ENCODE measurements at places on chromosomes 16 and 17. TPM values are rescaled to one million over a fixed set of nuclear protein-coding genes. Genes with fewer than 3 reads are reported as not detected.

DNA sequence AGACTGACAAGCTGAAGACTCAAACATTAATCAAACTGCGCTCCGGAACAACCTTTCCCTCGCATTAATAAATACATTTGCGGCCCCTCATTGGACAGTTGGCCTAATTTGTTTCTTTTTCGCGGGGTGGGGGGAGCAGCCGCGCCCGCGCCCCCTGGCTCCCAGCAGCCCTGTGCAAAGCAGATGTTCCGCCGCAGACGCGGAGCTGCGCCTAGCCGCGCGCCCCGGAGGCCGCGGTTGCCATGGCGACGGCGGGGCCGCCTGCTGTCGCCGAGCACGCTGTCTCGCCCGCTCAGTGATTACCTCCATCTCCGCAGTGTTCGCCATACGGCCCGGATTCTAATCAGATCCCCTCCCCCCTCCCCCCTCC lies 25.5 kb downstream of the COPZ2 start:
- peak; percentile 81 for DNase-seq

DNA sequence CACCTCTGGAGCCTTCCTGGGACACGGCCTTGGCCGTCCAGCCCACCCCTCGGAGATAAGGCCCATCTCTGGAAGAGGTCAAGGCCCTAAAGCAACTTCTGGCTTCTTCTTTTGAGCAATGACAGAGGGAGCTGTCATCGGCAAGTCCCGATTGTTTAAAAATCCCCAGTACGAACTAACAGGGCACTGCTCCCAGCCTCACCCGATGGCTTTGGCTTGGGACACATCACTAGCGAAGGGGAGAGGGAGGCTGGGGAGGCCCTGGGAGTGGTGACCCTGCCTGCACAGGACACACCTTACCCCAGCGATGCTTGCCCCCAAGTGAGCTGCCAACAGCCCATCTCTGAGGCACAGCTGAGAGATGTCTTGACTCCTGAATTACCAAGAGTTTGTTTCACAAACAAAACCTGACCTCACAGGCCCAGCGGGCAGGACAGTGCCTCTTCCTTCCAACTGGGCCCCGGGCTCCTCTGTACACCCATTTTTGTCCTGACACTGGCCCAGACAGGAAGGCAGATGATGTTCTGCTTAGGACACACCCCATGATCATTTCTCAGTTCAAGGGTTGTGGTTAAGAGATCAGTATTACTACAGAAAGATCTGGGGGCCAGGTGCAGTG lies 4.8 kb downstream of the SYNGR2 start:
- DNase-seq, result no peak

CPHXL2 gene
- not detected for polyA plus RNA-seq

RGS9 gene
- polyA plus RNA-seq, result 5.0 TPM

KRTAP3-1 gene
- polyA plus RNA-seq, result not detected

AIPL1 gene
- polyA plus RNA-seq, result not detected

DNA sequence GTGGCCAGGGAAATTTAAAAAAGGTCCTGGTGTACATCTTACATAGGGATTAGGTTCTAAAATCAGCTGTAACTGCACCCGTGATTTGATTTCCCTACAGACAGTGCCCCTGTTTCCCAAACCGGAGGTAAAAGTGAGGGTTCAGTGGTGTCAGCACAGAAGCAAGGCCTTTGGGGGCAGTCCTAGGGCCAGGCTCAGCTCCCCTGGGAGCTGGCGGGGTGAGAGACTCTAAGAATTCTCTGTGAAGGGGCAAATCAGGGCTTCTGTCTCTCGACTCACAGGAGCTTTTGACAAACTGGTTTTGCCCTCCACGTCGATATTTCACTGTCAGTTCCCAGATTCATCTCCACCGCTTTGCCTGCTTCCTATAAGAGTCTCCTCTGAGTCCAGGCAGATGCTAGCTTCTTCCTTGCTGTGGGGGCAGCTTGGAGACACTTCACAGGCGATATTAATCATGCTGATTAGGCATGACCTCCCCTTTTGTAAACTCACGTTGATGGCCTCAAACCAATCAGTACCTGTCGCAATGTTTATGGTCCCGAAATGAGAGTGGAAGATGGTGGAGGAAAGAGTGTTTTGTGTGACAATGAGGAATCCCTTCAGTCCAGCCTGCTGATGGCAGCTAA lies 234.2 kb upstream of the TOX3 start:
- no peak for DNase-seq

- DNase-seq, result no peak
These were observed 31.4 kb downstream of the CAPNS2 start for GRCh38 chr16:55597928-55598327.

GRCh38 chr16:11219178-11219577 lies 36.8 kb downstream of the SOCS1 start:
- DNase-seq, result no peak

SULT1A3 gene
- polyA plus RNA-seq, result 2.8 TPM

DNA sequence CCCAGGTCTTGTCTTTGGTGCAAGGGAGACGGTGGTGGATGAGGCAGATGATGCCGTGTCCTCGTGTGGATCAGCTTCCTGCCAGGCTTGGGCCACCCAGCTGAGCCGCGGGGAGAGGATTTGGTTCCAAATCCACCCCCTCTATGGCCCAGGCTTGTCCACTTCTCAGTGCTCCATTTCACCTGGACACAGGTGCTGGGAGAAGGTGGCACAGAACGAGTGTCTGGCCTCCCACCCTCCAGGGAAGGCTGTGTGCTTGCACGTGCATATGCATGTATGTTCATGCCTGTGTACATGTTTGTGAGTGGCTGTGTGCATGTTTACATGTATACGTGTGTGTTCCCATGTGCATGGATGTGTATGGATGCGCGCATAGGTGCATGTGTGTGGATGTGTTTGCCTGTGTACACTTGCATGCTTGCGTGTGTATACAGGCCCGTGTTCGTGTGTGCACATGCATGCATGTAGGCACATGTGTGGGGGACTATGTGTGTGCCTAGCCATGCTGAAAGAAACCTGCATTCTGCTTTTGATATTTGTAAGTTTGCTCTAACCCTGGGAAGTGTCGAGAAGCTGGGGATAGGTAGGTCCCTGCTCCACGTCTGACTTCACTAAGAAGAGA lies 196.3 kb downstream of the IRF8 start:
- no peak for DNase-seq

TMC8 gene
- 3.2 TPM for polyA plus RNA-seq

- DNase-seq, result no peak
These were observed 34.7 kb downstream of the ADCY9 start for GRCh38 chr16:4081521-4082021.

DNA sequence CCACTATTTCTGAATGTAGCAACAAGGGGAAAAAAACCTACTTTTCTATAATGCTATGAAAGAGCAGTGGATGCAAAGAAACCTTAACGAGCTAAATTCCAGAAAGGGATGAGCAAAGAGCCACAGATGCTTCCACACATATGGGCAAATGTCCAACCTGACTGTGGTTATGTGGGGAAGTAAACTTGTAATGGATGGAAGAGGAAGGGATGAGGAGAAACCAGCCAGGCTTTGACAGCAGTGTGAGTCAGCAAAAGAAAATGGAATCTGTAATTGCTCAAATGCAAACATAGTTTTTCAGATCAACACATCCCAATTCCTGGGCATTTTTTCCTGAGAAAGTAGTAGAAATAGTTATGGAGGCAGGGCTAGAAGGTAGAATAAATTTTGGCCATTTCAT lies 204.8 kb upstream of the CPHXL start:
- no peak for DNase-seq

CMTM1 gene
- polyA plus RNA-seq, result 5.6 TPM

USP43 gene
- polyA plus RNA-seq, result 0.39 TPM

GRCh38 chr16:17552351-17552750 lies 81.6 kb upstream of the XYLT1 start:
- DNase-seq, result no peak

CD300E gene
- polyA plus RNA-seq, result 0.84 TPM

- no peak for DNase-seq
These were observed 2.5 kb upstream of the RAB11FIP4 start for GRCh38 chr17:31388770-31389656.

OR1F1 gene
- not detected for polyA plus RNA-seq

DNA sequence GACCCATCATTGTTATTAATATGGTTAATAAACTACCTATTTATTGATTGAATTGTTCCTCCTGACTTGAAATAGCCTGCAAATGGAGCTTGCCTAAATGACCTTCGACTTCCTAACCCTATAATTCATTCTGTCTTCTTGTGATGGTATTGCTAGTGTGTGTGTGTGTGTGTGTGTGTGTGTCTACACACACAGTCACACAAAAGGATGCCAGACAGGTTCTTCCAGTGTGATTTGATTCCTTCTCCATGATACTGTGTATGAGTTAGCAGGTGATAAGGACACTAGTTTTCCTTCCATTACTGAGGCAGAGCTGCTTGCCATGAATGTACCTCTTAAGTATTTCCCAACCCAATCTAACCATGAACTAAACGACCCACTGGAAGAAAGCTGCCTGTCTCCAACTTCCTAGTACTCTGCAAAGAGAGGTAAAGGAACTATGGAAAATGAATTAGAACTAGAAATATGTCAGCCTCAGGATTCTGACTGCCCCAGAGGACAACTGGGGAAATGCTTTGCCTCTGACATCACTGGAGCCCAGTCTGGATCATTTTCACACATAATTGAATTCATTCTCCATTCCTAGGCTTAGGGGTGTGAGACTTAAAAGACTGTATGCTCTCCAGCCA lies 3.5 kb upstream of the CDC6 start:
- peak; percentile 71 for DNase-seq

DNA sequence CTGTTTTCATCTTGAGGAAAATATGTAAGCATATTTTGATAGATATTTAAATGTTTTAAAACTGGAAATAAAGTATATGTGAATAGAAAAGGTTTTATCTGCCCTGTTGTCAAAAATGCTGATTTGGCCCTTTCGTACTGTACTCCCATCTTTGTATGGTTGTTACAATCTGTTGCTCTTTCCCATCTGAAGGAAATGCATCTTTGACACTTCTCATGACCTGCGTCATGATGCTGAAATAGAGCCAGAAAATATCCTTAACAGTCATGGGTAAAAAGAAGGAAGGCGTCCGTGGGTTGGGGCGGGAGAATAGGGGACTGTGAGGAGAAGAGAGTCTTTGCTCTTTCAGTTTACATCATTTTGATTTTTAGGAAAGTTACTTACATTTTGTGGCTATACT lies 327.7 kb downstream of the BCAS3 start:
- peak; percentile 42 for DNase-seq

KCTD19 gene
- 0.31 TPM for polyA plus RNA-seq

GRCh38 chr16:66365651-66366050 lies 840 bp upstream of the CDH5 start:
- no peak for DNase-seq

DNA sequence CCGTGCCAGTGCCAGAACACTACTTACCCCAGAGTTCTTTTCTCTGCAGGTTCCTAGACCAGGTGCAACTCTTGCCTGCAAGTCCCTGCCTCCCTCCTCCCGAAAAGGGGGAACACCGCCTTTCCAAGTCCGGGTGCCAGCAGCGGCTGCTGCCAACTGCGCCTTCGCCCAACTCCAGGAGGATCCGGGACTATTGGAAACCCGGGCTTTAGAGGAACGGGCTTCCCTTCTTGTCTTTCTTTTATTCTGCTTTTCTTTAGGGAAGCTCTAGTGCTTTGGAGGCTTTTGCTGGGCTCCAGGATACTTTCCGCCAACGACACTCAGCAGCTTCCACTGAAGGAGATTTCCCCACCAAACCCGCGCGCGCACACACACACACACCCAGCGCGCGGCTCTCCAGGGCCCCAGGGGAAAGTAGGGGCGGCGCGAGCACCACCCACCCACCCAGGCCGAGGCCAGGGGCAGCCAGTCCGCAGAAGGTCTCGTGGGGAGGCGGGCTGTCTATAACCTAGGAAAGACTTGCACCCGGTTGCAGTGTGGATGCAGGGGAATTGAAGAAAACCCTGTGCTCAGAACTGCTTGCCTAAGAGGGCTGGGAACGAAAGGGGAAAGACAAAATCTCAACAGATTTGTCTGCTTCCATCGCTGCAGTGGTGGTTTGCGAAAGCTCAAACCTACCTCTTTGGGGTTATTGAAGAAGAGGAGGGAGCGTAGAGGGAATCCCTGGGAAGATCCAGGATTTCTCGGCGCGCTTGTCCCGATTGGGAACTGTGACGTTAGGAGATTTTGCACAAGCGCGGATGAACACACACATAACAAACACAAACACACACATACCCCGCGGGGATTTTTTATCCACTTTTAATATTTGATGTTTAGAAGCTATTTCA lies 977 bp upstream of the CA10 start:
- DNase-seq, result no peak

TMEM100 gene
- polyA plus RNA-seq, result 8.3 TPM

- no peak for DNase-seq
These were observed 3.0 kb upstream of the SLFN5 start for GRCh38 chr17:35239823-35240222.

GRCh38 chr16:29940656-29941055 lies 14.6 kb upstream of the KCTD13 start:
- no peak for DNase-seq

TMEM204 gene
- 18.2 TPM for polyA plus RNA-seq

- peak; percentile 30 for DNase-seq
These were observed 67.4 kb upstream of the SOX9 start for GRCh38 chr17:72053449-72053848.

DNA sequence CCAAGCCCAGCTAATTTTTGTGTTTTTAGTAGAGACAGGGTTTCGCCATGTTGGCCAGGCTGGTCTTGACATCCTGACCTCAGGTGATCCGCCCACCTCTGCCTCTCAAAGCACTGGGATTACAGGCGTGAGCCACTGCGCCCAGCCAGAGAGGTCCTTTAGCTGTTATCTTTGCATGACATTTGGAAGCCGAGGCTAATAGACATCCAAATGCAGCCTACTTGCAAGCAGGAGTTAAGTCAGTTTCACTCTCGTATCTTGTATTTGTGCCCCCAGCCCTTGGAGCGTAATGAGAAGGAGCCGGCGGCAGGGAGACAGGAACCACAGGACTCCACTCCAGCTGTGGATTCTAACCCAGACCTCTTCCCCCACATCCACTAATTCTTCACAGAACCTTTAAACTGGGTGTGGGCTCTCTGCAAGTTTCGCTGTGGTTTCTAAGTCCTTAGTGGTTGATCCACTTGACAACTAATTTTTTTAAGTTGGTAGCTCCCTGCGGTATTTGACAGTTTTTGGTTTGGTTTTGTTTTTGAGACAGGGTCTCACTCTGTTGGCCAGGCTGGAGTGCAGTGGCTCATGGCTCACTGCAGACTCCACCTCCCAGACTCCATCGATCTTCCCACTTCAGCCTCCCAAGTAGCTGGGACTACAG lies 3.1 kb upstream of the CYTH1 start:
- no peak for DNase-seq

ZP2 gene
- 0.13 TPM for polyA plus RNA-seq

DNA sequence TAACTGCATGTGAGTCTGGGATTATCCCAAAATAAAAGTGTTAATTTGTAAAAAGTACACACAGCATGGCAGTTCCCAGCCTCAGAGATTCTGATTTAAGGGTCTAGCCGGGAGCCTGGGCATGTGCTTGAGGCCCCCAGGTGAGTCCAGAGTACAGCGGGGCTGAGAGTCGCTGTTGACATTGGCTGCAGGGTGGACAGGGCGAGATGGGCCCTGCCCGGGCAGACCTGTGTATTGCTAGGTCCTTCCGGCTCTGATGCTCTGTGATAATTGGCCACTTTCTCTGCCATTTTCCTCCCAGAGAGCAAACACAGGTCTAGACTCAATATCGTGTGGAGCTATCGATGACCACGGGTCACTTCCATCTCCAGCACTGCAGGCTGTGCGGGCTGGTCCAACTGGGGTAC lies 73.6 kb downstream of the ABCC6 start:
- DNase-seq, result no peak

TSEN54 gene
- 20.3 TPM for polyA plus RNA-seq

- no peak for DNase-seq
These were observed 101.7 kb downstream of the TMEM100 start for GRCh38 chr17:55620945-55621344.

HOXB1 gene
- not detected for polyA plus RNA-seq

NTN3 gene
- 2.9 TPM for polyA plus RNA-seq

Measured in muscle of back (tissue), 13 donors.